Upper lobe of right lung (tissue), 1 donor: ENCODE measurements at places on chromosomes 16 and 17.
A peak's percentile ranks its signal among the peaks of the same experiment; 100 is the strongest.

- no peak for DNase-seq
These were observed 8.5 kb downstream of the REXO5 start for GRCh38 chr16:20814784-20815183.

GRCh38 chr16:29662729-29663015 is 375 bp upstream of the SPN start:
- DNase-seq, result peak; percentile 67

DNA sequence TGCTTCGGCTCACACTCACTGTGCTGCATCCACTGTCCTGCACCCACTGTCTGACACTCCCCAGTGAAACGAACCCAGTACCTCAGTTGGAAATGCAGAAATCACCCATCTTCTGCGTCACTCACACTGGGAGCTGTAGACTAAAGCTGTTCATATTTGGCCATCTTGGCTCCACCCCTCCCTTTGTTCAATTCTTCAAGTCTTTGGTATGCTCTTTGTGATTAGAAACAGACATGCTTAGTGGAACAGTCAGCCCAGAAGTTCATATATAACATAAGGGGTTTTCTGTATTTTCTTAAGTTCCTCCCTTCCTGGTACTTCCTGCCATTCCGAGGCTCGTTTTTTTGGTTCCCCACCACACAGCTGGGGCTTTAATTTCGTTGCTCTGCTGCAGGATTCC is 398.5 kb upstream of the DYNLRB2 start:
- DNase-seq, result no peak

- no peak for DNase-seq
These were observed 8.6 kb downstream of the NUDT16L1 start for GRCh38 chr16:4701791-4702465.

GRCh38 chr17:73942703-73943415 is 260.6 kb upstream of the RPL38 start:
- no peak for DNase-seq

GRCh38 chr17:79007504-79008381 is 1.8 kb downstream of the CANT1 start:
- peak; percentile 58 for DNase-seq

DNA sequence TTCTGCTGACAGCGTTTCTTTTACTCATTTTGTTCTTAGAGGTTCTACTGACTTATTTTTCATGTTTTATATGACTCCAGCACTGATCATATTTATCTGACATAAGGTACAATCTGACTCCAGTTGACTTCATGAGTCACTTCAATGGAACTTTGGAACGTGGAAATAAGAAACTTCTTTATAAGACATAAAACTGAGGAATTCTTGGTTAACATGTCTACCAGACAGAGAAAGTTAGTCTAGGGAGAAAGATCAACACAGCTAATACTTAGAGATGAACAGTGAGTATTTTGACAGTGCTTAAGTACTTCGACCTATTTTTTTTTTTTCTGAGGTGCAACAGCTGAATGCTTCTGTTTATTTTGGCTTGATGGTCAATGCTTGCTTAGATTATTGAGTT is 679.5 kb downstream of the KCNJ2 start:
- DNase-seq, result no peak

DNA sequence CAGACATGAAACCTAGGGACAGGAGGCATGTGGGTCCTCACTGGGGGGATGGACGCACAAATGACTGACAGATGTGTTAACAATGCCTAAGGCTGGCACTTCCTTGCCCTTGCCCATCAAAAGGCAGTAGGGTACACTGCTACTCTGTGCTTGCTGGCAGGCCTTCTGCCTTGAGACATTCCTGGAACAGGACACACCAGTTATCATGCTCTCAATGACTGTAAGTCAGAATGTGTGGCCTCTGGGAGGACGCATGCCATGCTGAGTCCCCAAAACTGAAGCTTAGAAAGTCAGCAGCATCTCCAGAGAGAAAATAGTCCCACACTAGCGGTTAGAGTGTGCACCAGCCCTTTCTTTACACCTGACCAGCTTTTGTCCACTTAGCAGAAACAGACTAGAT is 16.1 kb upstream of the SREBF1 start:
- no peak for DNase-seq

GRCh38 chr17:55198690-55199370 is 65.9 kb upstream of the HLF start:
- no peak for DNase-seq

- DNase-seq, result no peak
These were observed 408.1 kb downstream of the XYLT1 start for GRCh38 chr16:17062676-17063075.

DNA sequence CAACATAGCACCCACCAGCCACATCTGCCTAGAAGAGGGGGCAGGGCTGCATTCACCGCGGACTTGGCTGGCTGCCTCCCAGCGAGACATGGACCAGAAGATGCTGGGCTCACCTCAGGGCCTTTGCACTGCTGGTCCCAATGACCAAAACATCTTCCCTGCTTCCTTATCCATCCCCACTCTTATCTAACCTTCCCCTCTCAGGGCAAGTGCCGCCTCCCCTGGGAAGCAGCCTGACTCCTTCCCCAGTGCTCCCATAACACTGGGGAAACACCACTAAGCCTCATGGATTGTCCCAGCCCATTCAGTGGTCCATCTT is 5.7 kb downstream of the TMC6 start:
- DNase-seq, result no peak

DNA sequence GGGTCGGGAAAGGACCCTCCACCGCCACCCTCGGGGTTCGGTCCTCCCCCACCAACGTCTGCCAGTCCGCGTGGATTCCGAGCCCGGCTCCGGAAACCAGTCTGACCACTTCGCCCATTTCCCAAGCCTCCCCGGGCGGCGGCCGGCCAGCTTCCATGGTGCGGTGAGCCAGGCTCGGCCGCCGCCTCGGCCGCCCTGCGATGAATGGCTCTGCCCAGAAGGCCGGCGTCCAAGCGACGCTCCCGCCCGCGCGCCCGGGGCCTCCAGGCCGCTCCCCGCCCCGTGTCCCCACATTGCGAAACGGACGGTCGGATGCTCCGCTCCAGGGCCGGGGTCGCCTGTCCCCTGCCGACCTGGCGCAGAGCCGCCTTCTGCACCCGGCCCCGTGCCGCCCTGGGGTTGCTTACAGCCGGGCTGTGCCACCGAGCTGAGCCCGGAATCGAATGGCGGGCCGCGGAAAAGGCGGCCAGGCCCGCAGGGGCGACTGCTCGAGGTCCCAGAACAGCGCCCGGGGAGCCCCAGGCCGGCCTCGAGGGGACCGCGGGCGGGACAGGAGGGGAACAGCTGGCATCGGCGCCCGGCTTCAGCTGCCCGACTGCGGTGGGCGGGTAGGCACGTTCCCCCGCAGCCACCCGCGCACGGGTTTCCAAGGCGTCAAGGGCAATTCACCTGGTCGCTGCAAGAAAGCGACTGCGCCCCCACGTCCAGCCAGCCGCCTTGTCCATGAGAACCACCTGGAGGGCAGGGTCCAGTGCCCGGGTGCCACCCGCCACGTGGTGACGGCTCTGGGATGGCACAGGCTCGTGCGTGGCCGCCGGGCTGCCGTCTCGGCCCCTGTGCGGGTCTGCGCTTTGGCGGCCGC is 18.3 kb upstream of the CBX8 start:
- peak; percentile 89 for DNase-seq
